Esophagus squamous epithelium (tissue), 5 donors: ENCODE measurements at places on chromosomes 7 and 10.

DNA sequence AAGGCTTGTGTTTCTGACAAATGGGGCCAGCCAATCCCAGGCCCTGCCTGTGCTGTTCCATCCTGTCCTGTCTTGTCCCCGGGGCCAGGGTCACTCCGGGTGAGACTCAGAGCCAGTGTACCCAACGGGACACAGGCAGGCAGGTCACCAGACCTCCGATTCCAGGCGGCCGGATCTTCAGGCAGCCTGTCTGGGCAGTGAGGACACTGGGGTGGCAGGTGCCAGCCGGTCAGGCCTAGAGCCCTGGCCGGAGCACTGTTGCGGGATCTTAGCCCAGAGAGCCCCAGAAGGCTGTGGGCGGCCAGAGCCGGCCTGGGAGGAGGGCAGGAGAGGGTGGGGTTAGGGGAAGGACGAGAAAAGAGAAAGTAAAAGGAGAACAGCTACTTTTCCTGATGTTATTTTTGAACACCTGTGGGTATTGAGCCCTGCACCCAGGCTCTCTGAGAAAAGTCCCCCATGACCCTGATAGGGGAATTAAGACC is 134.3 kb upstream of the TNRC18 start:
- DNase-seq = no peak

DNA sequence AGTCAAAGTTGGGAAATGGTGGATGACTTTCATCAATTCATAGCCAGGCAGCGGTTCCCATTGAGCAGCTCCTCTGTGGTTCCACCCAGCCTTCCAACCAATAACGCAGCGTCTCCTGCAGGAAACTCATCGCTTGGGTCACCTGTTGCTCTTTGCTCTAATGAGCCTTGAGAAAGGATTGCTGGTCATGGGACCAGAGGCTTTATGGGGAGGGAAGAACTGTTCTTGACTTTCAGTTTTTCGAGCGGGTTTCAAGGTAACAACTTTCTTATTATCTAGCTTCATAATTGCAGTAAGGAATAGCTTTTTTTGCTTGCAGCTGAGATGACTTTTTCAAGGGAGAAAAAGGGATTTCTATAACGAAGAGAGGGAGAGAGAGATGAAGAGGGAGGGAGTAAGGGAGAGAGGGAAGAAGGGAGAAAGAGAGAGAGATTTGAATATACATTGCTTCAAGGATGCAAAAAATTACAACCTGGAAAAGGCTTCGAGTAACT is 405 bp upstream of the ENTPD1 start:
- no peak for DNase-seq

GRCh38 chr7:3922175-3922635 is 621.2 kb downstream of the SDK1 start:
- DNase-seq = no peak

DNA sequence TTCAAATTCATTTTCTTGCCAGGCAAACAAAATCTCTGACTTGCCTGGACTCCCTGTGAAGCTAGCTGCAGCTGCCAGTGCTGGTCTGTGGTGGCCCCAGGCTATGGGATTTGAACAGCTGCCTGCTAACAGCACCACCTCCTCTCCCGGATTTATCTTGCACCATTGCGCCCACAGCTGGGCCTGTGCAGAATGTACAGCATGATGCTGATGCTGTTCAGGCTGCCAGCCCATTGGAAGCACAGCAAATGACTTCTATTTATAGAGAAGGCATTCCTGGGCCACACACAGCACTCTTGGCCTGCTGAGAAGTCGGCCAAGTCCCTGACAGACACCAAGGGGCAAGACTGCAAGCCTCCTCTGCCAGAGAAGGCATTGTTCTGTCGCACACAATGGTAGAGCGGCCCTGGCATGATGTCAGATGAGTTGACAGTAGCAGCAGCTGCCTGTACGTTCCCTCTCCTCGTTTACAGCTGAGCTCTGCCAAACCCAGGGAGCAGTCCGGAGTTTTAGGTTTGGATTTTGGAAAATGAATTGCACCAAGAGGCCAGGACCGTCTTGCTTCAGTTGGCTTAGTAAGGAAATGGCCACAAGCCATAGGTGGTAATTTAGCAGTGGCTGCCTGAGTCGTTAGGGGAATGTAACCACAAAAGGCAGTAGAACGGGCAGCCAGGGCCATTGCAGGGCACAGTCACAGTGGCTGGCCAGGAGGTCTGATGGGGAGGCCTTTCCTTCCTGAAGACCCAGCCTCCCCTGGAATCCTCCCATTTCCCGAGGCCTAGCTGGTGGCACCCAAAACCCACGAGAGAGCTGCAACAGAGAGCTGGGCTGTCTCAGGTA is 38.5 kb downstream of the MTURN start:
- DNase-seq = no peak

- DNase-seq = no peak
These were observed 50.3 kb upstream of the GSAP start for GRCh38 chr7:77466450-77466849.

- no peak for DNase-seq
These were observed 844 bp downstream of the XPNPEP1 start for GRCh38 chr10:109922358-109922975.

- DNase-seq = no peak
These were observed 86.6 kb upstream of the PDK4 start for GRCh38 chr7:95682913-95683312.

- DNase-seq = no peak
These were observed 95.8 kb downstream of the MYO3A start for GRCh38 chr10:26029858-26030257.

GRCh38 chr7:34060196-34060947 is 155.0 kb downstream of the BMPER start:
- DNase-seq = no peak

- no peak for DNase-seq
These were observed 43.4 kb upstream of the LYZL1 start for GRCh38 chr10:29245476-29245875.

GRCh38 chr10:92242910-92243671 is 47.8 kb downstream of the CPEB3 start:
- no peak for DNase-seq

DNA sequence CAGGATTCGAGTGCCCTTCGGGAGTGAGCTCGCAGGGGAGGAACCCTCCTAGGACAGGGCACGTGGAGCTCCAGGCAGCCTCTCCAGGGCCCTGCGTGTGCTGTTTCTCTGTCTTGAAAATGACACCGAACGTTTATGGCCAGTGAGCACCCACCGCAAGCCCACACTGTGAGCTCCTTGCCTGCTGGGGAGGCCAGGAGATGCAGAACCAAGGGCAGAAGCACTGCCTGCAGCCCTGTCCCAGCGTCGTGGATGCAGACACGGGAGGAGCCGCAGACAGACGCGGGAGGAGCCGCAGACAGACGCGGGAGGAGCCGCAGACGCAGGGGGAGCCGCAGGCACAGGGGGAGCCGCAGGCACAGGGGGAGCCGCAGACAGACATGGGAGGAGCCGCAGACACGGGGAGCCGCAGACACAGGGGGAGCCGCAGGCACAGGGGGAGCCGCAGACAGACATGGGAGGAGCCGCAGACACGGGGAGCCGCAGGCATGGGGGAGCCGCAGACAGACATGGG is 314.4 kb downstream of the PTPRN2 start:
- no peak for DNase-seq

DNA sequence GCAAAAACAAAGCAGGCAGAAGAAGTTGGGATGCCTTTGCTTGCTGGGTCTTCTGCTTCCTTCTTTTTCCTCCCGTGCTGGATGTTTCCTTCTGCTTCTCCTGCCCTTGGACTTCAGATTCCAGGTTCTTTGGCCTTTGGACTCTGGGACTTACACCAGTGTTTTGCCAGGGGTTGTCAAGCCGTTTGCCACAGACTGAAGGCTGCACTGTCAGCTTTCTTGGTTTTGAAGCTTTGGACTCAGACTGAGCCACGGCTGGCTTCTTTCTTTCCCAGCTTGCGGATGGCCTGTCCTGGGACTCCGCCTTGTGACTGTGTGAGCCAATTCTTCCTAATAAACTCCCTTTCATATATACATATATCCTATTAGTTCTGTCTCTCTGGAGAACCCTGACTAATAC is 11.3 kb upstream of the LCOR start:
- no peak for DNase-seq

DNA sequence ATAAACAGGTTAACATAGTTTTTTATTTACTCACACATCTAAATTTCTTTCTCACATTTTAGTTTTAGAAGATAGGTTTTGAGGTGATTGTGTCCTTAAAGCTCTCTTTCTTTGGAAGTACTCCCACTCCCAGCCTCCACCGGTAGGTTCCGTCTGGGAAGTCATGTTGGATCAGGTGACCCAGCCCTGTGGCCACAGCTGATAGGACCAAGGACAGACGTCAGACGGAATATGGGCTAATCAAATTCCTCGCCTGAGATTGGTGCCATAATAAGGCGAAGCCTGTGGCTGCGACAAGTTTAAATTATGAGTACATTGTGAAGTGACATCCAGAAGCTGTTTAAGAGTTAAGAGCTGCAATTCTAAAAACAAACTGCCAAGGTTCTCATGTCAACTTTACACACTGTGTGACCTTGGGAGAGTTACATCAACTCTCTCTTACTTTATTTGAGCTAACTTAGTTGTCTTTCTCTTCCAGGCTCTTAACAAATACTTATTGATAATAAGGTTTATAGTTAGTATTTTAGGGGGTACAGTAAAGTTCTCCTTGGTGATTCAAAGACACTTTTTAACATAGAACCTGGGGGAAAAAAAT is 133.6 kb downstream of the NPY start:
- DNase-seq = no peak

DNA sequence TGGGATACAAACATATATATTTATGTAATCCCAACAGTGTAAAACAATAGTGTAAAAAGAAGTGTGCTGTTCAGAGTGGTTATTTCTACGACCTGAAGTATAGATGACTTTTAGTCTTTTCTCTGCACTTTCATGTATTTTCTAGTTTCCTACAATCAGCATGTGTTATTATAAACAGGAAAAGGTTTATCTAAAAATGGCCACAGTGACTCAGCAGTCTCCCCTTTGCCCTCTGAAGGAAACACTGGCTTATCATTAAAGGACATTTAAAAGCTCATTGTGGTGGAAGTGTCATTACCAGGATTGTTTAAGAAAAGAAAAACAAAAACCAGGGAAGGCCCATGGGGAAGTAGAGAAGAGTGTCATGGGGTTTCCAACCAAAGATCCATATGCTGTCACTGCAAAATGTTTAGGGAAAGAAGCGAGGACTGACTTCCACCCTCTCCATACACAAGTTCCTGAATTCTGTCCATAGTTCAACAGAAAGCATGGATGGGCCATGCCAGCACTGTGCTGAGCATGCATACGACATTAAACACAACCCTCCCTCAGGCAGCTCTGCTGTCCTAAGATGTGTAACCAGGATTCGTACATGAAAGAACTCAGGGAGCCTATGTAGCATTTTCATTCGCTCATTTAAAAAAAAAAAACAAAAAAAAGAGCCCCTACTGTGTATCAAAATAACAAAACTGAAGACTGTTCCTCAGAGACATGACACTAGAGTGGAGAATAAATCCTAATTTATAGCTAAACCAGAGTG is 10.2 kb downstream of the CYREN start:
- DNase-seq = no peak

GRCh38 chr10:1284076-1284475 is 227.9 kb downstream of the WDR37 start:
- no peak for DNase-seq

DNA sequence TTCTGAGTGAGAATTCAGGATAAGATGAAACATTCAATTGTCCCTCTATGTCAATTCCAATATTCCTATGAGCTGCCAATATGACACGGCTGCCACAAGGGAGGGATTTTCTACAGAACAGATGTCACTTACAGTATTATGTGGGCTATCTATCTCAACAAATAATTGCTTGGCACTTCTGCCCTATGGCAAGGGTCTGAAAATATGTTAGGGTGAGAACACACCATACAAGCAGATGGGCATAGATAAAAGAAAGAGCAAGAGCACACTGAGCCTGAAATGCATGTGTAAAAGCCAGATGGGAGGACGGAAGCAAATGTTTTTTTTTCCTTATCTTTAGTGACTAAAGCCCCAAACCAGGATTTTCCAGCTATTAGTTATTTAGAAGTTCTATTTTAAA is 70.1 kb upstream of the TFEC start:
- no peak for DNase-seq

DNA sequence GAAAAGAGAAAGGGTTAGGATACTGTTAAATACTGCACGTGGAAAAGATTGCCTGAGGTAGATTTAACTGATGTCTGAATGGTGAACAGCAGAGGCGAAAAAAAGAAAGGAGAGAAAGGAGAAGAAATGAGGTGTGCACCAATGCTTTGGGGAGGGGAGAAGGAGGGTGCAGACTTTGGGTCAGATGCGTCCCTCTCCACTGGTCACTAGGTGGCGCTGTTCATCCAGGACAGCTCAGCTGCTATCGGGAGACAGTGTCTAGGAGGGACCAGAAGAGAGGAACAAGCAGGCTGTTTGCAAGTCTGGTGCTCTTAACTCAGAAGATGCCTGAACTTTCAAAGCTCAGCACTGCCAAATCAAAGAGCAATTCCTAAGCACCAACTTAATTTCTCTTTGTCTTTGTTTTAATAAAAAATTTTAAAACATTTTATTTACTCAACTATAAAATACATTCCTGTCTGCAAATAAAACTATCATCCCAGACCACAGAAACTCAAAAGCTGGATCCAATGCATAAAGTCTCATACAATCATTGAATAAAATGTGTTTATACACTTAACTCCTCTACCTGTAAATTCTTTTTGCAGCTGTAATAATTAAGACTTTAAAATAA is 83.9 kb upstream of the PDLIM1 start:
- DNase-seq = no peak

DNA sequence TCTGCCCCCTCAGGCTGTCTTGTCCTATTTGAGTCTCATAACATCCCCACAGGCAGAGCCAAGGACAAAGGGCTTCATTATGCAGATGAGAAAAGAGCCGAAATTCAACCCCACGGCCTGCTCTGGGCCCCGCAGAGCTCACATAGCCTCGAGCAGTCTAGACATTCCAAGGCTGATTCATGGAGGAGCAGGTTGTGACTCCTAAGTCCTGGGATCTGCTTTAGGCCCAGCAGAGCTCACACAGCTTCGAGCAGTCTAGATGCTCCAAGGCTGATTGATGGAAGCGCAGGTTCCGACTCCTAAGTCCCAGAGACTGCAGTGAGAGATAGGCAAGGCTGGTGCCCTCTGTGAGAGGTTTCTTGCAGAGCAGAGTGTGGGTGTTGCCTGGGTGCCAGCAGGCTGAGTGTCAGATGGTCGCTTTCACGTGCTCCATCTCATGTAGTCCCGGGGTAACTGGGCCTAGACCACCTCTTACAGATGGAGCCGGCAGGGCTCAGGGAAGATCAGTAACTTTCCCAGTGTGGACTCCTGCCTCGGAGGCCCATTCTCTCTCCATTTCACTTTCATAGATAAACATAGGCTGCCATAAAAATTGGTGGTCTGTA is 436.1 kb upstream of the FOXK1 start:
- DNase-seq = no peak

GRCh38 chr7:81780914-81781693 is 11.3 kb upstream of the HGF start:
- no peak for DNase-seq
